H4 (cell line): ENCODE measurements at places on chromosomes 5 and 9. TPM values are rescaled to one million over a fixed set of nuclear protein-coding genes. Genes with fewer than 3 reads are reported as not detected.

GRCh38 chr5:68648944-68649857 lies 433.6 kb downstream of the PIK3R1 start:
- DNase-seq = no peak

- DNase-seq = no peak
Observed at GRCh38 chr5:90571147-90571773, 12.7 kb downstream of the ADGRV1 start.

DNA sequence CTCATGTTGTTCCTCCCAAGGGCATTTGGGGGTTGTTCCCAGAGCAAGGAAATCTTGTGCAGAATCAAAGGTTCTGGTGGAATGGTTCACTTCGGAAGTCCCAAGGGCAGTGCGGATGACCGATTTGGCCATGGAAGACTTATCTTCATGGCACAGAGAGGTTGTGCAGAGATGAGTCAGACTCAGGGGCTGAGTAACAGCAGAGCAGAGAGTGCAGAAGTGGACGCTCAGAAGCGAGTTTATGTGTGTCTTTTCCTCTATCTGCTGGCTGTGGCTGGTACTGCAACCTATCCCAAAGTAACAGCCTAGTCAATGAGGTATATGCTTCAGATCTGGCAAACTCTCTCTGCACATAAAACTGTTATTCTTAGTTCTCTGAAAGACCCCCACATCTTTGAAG lies 118.1 kb downstream of the DPYSL3 start:
- peak; percentile 42 for DNase-seq

DNA sequence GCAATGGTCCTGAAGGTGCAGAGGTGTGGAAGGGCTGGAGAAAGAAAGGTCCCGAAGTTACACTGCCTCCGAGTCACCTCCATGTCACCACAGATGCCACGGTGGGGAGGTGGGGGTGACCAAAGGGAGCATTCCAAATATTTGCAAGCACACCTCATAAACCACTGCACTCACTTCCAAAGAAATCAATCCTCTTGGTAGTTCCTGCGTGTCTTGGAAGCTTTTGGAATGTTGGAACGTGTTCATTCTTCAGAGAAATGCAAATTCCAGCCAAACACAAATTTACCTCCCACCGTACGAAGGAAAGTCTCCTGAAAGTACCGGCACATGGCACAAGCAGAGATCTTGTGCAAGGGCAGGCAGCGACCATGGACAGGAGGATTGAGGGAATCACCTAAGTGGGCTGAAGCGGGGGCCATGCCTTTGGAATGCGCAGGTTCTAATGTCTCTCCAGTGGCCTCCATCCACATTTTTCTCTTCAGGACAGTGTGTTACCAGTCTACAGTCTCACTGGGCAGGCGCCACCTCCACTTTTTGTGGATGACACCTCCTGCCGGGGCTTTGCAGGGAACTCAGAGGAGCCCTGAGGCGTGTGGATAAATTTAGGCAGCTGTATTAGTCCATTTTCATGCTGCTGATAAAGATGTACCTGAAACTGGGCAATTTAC lies 54.0 kb downstream of the NSUN2 start:
- DNase-seq = no peak

The TLX3 gene
- total RNA-seq = not detected in 2 replicates

The KIF4B gene
- 0.02 TPM in 1 of 2 replicates, not detected in the other for total RNA-seq

The CCNJL gene
- total RNA-seq = 6.6 and 7.4 TPM in 2 replicates
